IPS DF 6.9 (cell line): ENCODE measurements at places on chromosomes 3 and 15.

DNA sequence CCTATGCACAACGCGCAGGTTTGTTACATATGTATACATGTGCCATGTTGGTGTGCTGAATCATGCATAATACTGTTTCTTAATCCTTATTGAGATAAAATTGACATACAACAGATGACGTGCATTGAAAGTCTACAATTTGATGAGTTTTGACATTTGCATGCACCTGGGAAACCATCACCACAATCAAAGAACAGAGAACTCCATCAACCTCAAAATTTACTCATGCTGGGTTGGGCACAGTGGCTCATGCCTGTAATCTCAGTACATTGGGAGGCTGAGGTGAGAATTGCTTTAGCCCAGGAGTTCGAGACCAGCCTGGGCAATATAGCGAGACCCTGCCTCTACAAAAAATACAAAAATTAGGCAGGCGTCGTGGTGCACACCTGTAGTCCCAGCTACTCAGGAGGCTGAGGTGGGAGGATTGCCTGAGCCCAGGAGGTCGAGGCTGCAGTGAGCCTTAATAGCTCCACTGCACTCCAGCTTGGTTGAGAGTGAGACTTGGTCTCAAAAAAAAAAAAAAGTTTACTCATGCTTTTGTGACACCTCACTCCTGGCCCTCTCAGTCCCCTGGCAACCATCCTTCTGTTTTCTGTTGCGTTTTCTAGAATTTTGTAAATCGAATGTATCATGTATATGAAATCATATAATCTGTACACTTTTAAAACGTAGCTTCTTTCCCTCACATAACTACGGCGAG, 56.6 kb downstream of the BHLHE40 start:
- no peak overlapping the region for H3K4me3 ChIP-seq
- H3K27me3 ChIP-seq, result no peaks in the 10 kb centered on the region
- no peak for DNase-seq
- no peaks in the 10 kb centered on the region for H3K4me1 ChIP-seq

GRCh38 chr3:99970198-99970597, 144.1 kb downstream of the FILIP1L start:
- no peak overlapping the region for H3K27ac ChIP-seq
- H3K4me1 ChIP-seq, result no peaks in the 10 kb centered on the region
- H3K36me3 ChIP-seq, result no peaks in the 10 kb centered on the region
- no peak for DNase-seq
- H3K4me3 ChIP-seq, result no peak overlapping the region
- no peaks in the 10 kb centered on the region for H3K27me3 ChIP-seq

DNA sequence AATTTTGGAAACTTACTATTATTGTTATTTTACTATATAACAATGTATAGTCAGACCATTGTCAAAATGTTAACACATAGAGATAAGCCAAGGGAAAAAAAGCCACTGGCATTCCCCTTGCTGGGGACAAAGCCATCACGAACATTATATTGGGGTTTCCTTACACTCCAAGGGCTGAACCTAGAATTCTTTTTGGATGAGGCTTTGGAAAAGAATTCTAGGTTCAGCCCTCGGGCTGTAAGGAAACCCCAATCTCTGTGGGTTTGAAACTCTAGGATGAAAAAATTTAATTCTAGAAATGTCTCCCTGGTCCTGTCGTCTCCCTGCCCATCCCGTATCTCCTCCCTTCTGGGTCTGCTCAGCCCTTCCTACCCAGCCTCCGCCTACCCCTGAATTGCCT, 67.0 kb upstream of the SMAD6 start:
- peaks cover 3% of the 10 kb centered on the region; the same call in 1 of the 2 replicates for H3K4me1 ChIP-seq
- no peaks in the 10 kb centered on the region for H3K36me3 ChIP-seq
- no peak overlapping the region for H3K4me3 ChIP-seq

DNA sequence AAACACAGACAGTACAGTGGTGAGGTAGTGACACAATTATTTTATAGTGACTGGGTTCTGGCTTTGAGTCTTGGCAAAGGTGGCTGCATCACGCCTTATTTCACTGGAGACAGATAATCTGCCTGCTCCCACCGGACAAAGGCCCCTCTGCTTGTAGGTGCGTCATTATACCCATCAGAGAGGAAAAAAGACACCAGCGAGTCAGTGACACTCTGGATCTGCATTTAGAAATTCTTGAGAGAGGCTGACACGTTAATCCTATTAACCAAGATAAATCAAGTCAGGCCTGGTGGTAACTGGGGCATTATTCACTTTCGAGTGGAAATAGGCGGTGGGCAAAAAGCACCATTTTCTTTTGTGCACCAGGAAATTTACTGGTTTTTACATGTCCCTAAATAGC, 76.2 kb downstream of the NR2F2 start:
- no peak overlapping the region for H3K4me3 ChIP-seq
- no peaks in the 10 kb centered on the region for H3K36me3 ChIP-seq
- peaks cover 63% of the 10 kb centered on the region for H3K27me3 ChIP-seq
- H3K27ac ChIP-seq, result no peak overlapping the region
- no peak for DNase-seq
- H3K4me1 ChIP-seq, result no peaks in the 10 kb centered on the region; the same call in 1 of the 2 replicates

DNA sequence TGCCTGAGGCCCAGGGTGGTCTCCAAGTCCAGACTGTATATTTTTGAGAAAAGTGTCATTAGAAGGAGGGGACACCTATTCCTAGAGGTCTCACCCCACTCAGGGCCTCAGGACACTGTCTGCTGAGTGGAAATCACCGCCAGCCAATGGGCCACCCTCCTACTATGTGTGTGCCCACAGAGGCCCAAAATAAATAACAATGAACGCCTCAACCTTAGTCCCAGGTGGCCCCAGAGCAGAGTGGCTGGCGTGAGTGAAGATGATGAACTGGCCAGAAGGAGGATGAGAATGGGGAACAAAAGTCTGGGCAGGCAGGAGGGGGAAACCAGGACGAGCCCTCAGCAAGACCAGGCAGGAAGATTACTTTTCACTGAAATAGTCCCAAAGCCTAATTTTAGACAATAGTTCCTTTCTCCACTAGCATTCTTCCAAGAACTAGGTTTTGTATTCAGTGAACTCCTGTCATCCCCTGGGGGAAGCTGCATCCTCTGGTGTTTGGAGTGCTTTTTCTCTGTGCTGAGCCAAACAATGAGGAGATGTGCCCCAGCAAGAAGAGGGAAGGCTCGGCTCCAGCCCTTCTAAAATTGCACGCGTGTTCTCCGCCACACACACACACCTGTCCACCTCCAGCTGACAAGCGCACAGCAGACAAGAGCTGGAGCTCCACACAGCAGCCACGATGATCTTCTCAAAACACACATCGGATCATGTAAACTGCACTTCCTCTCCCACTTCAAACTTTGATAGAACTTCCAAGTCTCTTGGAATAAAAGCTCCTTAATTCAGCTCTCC, 72.2 kb downstream of the ADCY5 start:
- H3K4me1 ChIP-seq, result no peaks in the 10 kb centered on the region
- H3K27me3 ChIP-seq, result no peaks in the 10 kb centered on the region
- no peak for DNase-seq
- H3K4me3 ChIP-seq, result no peak overlapping the region

GRCh38 chr15:91055548-91056331, 33.3 kb upstream of the VPS33B start:
- H3K4me1 ChIP-seq, result no peaks in the 10 kb centered on the region
- no peaks in the 10 kb centered on the region for H3K27me3 ChIP-seq
- H3K36me3 ChIP-seq, result no peaks in the 10 kb centered on the region

GRCh38 chr3:126612479-126613205, 42.3 kb downstream of the TXNRD3 start:
- H3K27ac ChIP-seq, result no peak overlapping the region
- no peaks in the 10 kb centered on the region for H3K4me1 ChIP-seq
- H3K36me3 ChIP-seq, result no peaks in the 10 kb centered on the region
- DNase-seq, result no peak
- H3K27me3 ChIP-seq, result no peaks in the 10 kb centered on the region
- H3K4me3 ChIP-seq, result no peak overlapping the region

DNA sequence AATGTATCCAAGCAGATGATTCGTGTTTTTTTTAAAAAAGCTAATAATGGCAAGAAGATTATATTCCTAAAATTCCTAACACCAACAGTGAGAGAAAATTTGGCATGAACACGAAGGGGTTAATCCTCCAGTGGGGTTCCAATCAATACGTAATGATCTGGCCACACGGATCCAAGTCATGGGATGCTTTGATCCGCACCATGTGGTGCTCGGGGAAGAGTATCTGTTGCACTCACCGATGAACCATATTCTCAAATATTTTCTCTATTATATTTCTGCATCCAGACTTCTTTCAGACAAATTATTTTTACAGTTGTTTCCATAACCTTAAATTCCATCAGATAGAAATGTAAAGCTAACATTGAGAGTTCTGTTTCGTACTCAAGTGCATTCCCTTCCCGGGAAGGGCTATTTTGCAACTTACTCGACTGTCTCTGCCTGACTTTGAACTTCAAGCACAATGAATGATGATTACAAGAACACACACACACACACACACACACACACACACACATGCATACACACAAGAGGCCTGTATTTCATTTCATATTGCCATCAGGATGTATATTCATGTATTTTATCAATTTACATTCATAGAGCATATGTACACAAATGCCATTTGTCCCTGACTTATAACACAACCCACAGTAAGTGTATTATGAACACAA, 567.2 kb downstream of the FOXP1 start:
- H3K4me1 ChIP-seq, result no peaks in the 10 kb centered on the region
- no peaks in the 10 kb centered on the region for H3K27me3 ChIP-seq
- H3K4me3 ChIP-seq, result no peak overlapping the region
- no peaks in the 10 kb centered on the region for H3K36me3 ChIP-seq
- H3K27ac ChIP-seq, result no peak overlapping the region

DNA sequence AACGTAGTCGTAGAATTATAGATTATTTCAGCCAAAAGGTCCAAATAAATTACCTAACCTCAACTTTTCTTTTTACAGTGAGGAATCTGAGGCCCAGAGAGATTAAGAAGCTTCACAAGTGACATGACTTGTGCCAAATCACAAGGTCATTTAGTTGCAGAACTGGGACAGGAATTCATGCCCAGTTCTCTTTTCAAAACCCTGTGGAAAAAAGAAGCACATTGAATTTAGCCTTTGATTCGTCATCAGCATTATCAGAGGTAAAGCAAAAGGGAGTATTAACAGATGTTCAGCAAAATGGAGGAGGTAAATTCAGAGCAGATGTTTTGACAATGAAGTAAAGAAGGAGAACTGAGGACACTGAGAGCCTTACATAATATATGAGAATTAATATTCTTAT, 4.5 kb downstream of the SERPINI2 start:
- H3K4me1 ChIP-seq, result no peaks in the 10 kb centered on the region
- no peaks in the 10 kb centered on the region for H3K27me3 ChIP-seq
- DNase-seq, result no peak
- H3K27ac ChIP-seq, result no peak overlapping the region

DNA sequence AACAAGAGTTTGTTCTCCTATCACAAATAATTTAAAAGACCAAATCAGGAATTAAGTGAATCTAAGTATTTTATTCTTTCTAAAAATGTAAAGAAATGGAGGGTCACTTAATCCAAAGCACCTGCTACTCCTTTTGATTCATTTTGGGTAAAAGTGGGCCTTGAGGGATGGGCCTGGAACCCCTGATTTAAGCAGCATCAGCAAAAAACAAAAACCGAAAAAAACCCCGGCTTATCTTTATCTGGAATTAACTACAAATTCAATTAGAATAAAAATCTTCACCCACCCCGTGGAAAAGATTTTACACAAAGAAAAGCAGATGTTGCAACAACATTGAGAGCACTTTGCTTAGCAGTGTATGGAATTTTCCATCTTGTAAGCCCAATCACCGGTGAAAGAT, 1018.2 kb downstream of the MCTP2 start:
- no peak overlapping the region for H3K27ac ChIP-seq
- no peaks in the 10 kb centered on the region for H3K36me3 ChIP-seq
- DNase-seq, result no peak
- H3K27me3 ChIP-seq, result no peaks in the 10 kb centered on the region
- no peaks in the 10 kb centered on the region for H3K4me1 ChIP-seq
- no peak overlapping the region for H3K4me3 ChIP-seq

GRCh38 chr3:169914321-169914720, 2.9 kb downstream of the SAMD7 start:
- H3K4me3 ChIP-seq, result no peak overlapping the region
- no peaks in the 10 kb centered on the region for H3K4me1 ChIP-seq
- no peaks in the 10 kb centered on the region for H3K36me3 ChIP-seq

DNA sequence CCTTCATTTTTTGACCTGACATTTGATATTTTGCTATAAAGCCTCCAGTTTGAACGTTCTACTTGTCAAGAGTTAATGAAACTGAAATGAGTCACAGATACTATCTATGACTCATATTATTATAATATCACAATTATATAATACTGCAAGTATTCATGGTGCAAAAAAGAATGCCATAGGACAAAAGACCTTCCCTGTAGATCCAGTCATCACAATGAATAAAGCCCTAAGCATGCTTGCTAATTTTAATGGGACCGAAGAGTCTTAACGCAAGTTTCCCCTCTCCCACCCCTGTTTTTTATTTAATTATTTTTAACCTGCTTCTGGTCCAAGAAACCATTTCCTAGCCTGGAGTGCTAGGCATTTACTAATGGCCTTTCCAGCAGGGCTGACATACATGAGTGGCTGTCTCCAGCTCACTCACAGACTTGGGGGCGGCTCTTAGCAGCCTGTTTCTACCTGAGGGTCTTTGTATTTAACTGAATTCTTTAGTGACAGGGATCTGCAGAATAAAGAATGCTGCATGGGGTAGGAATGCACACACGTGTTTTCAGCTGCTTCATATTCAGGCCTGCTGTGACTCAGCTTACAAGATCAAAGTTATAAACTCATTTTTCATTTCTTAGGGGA, 61.2 kb downstream of the THBS1 start:
- H3K27ac ChIP-seq, result no peak overlapping the region
- no peaks in the 10 kb centered on the region for H3K36me3 ChIP-seq
- H3K4me3 ChIP-seq, result no peak overlapping the region
- no peak for DNase-seq
- H3K4me1 ChIP-seq, result 0 out of 2 replicates have a peak, but pooled peaks cover 2% of the 10 kb centered on the region

DNA sequence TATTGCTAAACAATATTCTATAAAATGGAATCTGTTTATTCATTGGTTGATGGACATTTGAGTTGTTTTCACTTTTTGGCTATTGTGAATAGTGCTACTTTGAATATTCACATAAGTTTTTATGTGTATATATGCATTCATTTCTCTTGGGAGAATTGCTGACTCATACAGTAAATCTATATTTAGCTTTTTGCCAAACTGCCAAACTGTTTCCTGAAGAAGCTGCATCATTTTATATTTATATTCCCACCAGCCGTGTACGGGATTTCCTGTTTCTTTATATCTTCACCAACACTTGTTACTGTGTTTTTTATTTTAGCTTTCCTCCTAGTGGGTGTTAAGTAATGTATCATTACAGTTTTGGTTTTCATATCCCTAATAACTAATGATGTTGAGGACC, 12.5 kb upstream of the TCAIM start:
- DNase-seq, result no peak
- no peak overlapping the region for H3K27ac ChIP-seq
- H3K36me3 ChIP-seq, result no peaks in the 10 kb centered on the region
- no peaks in the 10 kb centered on the region for H3K4me1 ChIP-seq

- H3K4me3 ChIP-seq, result no peak overlapping the region
- no peak overlapping the region for H3K27ac ChIP-seq
- no peaks in the 10 kb centered on the region; the same call in 1 of the 2 replicates for H3K36me3 ChIP-seq
- H3K27me3 ChIP-seq, result no peaks in the 10 kb centered on the region
Observed at GRCh38 chr15:25181293-25182097, 226.7 kb downstream of the SNRPN start.
